ENCODE measurements at places on chromosomes 16 and 17.

GRCh38 chr16:71460236-71460635 is 1.8 kb downstream of the ZNF23 start:
- no peak for DNase-seq

DNA sequence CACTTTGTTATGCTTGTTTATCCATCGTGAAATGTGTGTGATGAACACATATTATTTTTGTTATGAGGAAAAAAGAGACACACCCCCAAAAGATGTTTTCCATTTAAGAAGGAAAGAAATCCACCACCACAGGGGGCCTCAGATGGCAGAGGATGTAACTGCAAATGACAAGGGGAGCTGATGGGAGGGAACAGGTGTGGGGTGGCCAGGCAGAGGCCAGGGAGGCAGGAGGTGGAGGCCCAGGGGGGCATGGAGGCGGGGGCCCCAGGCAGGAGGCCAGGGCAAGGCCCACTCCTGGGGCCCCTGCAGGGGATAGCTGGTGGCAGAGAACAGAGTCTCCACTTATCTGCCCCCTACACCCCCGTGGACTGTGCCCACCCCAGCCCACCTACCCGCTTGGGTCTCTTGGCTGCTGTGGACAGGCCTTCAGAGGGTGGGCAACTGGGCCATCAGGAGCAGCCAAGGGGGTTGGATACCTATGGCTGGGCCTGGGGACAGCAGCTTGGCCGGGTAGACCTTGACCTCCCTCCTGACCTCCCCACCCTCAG is 28.0 kb downstream of the PPL start:
- DNase-seq: no peak

DNA sequence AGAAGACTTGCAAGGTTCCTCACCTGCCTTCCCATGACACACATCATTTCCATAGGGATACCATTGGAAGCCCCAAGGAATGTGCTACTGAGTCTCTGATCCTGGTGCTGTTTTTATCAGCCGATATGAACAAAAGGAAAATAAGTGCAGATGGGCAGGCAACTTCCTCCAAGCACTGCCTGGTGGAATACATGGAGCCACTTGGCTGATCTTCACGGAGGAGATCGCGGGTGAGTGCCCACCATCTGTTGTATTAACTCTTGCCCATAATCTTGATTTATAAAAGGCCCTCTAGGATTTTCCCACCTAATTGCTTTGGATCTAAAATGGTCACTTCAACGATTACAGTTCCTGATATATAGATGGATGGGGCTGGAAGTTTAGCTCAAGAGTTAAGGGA is 24.7 kb upstream of the CDRT15 start:
- DNase-seq: no peak

DNA sequence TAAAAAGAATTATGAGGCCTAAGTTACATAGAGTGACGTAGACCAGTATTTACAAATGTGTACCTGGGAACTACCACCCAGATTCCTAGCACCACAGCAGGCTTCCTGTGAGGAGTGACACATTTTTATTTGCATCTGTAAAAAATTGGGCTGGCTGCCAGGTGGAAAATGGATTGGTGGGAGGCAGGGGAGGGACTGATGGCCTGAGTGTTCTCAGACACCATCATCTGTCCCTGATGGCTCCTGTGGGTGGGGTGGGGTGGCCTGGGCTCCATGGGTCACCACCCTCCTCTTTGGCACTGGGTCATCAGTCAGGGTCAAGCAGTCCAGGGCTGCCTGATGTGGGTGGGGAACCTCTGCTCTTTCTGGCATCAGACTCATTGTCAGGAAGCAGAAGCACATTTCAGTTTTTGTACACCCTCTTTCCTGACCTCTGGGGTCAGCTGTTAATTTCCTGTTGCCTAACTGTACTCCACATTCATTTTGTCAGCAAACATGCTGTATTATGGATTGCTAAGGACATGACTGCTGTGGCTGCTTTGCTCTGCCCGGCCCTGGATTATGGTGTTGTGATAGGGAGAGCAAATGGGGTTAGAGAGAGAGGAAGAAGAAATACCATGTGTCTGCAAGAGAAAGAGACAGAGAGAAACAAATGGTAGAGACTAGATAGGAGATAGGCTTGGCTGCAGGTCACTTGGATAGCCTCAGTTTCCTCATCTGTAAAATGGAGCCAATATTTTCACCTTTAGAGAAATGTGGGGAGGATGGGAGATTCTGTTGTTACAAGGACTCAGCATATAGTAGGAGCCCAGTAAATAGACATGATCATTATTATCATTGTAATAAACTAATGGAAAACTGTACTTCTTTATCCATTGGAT is 11.6 kb upstream of the MFAP4 start:
- DNase-seq: no peak

DNA sequence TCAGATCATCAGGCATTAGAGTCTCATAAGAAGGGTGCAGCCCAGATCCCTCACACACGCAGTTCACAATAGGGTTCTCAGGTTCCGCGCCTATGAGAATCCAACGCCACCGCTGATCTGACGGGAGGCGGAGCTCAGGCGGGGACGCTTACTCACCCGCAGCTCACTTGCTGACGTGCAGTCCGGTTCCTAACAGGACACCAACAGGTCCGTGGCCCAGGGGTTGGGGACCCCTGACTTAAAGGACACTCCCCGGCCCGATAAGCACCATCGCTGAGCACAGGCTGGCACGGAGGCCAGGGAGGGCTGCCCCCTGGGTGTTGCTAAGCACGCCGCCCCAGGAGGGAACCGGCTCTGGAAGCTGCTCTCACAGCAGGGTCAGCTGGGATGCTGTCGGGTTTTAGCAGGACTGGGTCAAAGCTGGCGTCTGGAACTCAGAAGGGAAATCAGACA is 30.1 kb upstream of the BAHCC1 start:
- DNase-seq: no peak

DNA sequence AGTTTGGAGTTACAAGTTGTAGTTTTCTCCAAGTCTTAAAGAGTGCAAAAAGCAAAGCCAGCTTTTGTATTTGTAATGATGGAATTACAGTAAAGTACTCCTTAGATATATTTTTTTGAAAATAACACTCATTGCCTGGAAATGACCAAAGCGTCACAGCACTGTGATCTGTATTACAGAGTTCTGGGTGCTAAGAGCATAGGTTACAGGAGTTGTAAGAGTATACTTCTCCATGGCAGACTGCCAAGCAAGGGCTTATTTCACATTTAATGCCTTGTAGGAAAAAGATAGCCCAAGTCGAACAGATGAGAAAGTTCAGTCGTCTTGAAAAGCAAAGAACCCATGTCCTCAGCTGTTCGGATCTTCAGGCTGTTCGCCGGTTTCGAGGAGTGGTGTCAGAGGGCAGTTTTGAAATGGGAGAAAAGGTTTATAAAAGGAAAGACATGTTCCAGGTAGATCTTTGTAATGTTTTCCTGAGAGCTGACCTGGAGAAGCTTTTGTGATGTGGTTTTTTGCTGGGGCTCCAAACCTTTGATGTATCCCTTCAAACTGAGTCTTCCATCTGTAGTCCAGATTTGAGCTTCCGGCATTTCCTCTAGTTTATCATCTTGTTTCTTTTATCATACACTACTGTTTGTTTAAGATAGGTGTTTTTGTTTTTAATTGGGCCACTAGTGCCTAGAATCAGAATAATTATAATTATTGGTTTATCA is 41.3 kb downstream of the ERCC4 start:
- no peak for DNase-seq

- no peak for DNase-seq
Observed at GRCh38 chr17:17570140-17570797, 21.2 kb downstream of the PEMT start.

- no peak for DNase-seq
Observed at GRCh38 chr17:43982171-43982570, 22.3 kb upstream of the NAGS start.

GRCh38 chr17:65485388-65486299 is 75.8 kb downstream of the AXIN2 start:
- no peak for DNase-seq

- DNase-seq: no peak
Observed at GRCh38 chr16:4087990-4088577, 28.2 kb downstream of the ADCY9 start.

GRCh38 chr16:56093055-56093454 is 98.2 kb upstream of the GNAO1 start:
- no peak for DNase-seq

DNA sequence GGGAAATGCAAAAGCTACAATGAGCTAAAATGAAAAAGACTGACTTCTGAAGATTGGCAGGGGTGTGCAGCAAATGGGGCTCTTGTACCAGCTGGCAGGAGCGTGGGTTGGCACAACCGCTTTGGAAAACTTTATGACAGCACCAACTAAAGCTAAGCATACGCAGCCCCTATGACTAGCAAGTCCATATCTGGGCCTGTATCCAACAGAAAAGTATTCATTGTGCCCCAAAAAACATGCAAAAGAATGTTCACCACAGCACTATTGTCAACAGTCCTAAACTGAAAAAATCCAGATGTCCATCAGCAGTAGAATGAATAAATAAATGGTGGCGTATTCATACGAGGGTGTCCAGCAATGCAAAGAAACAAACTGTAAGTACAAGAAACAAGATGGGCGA is 22.6 kb upstream of the ITGA3 start:
- DNase-seq: no peak

GRCh38 chr17:56926704-56927103 is 12.9 kb upstream of the TRIM25 start:
- no peak for DNase-seq

DNA sequence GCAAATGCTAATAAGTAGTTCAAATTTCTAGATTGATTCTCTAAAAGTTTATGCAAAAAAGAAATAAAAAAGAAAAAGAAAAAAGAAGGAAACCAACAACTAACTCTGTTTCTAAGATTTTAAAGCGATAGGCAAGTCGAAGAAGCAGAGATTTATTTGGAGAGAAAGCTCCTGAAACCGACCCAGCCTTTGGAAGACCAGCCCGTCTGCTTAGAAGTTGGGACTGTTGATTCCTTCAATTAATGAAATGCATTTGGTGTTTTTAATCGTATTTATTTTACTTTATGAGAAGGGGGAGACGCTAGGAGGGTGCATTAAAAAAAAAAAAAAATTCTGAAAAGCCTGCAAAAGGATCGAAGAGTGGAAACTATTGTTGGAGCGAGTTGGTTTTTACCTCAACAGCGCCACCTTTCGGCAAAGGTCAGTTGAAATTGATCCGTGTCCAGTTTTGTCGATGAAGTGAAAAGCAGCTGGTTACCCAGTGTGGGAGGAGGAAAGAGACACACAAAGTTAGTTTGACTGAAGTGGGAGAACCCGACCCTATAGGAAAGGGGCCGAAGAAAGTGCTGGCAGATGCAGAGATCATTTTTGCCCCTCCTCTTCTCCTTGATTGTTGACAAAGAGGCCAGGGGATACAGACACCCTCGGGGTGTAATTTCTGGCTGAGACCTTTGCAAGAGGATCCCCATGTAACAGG is 1.5 kb upstream of the MAF start:
- peak; percentile 86 for DNase-seq

- no peak for DNase-seq
Observed at GRCh38 chr16:85033171-85033570, 5.6 kb downstream of the KIAA0513 start.

GRCh38 chr17:20279631-20280030 is 187.7 kb downstream of the LGALS9B start:
- no peak for DNase-seq

- no peak for DNase-seq
Observed at GRCh38 chr17:17060930-17061329, 18.7 kb downstream of the MPRIP start.

DNA sequence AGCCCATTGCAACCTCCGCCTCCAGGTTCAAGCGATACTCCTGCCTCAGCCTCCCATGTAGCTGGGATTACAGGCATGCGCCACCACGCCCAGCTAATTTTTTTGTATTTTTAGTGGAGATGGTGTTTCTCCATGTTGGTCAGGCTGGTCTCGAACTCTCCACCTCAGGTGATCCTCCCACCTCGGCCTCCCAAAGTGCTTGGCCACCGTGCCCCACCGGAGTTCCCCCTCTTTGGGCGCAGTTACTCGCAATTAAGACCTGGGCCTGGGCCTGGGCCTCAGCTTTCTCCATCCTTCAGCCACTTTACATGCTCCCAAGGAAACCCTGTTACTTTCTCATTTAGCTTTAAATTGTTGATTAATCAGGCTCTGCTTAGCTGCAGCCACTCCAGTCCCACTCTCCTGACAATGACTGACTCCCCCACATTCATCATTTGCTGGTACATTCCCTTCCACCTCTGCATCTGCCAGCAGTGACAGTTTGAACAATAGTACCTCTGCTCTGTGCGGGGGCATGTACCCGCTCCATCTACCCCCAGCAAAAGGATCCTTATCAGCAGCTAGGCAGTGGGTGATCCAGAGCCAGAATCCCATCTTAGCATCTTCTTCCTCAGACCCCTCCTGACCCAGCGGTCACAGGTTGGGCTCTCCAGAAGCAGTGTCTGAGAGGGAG is 47.2 kb upstream of the SLC47A1 start:
- no peak for DNase-seq

DNA sequence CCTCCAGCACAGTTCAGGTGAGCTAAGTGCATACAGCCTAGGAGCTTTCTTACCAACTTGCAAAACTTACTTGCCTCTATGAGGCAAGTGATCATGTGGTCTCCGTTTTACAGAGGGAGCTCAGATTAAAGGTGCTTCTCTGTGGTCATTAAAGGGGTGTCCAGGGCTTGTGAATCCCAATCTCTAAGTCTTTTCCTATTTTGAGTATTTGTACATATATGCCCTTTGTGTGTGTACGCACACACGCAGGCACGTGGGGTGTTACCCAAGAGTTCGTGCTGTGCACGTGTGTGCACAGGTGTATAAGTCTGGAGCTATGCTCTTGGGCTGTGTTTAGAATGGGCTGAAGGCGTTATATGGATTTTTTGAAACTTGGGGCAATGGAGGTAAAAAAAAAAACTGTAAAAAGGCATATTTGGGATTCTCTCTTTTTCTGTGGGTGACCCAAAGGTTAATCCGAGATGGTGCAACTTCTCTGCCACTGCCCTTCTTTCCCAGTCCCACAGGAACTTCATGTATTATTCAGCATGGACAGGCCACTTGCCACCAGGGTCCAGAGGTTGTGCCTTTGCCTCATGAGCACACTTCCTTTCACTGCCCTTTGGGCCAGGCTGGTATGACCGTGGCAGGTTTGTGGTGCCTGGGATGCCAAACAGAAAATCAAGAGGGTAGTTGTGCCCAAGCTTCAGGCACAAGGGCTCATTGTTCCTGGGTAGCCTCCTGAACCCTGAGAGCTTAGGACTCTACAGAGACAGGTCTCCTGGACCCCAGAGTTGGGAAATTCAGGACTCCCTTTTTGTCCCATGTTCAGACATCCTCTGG is 1.5 kb downstream of the ABCC3 start:
- no peak for DNase-seq

DNA sequence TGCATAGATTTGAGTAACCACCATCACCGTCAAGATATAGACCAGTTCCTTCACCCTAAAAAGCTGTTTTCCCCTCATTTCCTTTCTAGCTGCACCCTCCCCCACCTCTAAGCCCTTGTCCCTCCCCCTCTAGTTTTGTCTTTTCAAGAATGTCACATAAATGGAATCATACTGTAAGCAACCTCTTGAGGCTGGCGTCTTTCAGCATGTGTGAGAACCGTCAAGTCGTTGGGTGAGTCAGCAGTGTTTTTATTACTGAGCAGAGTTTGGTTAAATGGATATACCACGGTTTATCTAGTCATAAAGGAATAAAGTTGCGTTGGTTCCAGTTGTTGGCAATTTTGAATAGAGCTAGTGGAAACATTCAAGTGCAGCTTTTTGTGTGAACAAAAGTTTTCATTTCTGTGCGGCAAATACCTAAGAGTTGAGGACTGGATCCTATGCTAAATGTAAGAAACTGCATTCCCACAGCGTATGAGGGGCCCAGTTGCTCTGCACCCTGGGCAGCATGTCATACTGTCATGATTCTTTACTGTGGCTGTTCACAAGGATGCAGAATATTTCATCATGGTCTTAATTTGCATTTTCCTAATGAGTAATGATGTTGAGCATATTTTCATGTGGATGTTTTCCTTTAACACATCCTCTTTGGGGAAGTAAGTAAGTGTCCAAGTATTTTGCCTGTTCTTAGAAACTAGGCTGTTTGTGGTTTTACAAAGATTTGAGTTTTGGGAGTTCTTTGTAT is 264.3 kb downstream of the CPPED1 start:
- DNase-seq: peak; percentile 23

Measured in stimulated activated naive CD8-positive, alpha-beta T cell treated with anti-CD3 and anti-CD28 coated beads, Interleukin-15, Interleukin-2, amounts not matched to agents 100 U/mL and 50 U/mL, for 24 hours (primary cell).